Kidney capillary endothelial cell (primary cell): ENCODE measurements at places on chromosomes 2 and 18.

- DNase-seq = no peak
Observed at GRCh38 chr2:220579452-220579851, 952.0 kb downstream of the SLC4A3 start.

- DNase-seq = no peak
Observed at GRCh38 chr18:8752329-8752728, 47.0 kb downstream of the MTCL1 start.

- no peak for DNase-seq
Observed at GRCh38 chr2:113915082-113915819, 25.4 kb downstream of the ACTR3 start.

GRCh38 chr2:113888641-113889470 lies 1.0 kb upstream of the ACTR3 start:
- no peak for DNase-seq

DNA sequence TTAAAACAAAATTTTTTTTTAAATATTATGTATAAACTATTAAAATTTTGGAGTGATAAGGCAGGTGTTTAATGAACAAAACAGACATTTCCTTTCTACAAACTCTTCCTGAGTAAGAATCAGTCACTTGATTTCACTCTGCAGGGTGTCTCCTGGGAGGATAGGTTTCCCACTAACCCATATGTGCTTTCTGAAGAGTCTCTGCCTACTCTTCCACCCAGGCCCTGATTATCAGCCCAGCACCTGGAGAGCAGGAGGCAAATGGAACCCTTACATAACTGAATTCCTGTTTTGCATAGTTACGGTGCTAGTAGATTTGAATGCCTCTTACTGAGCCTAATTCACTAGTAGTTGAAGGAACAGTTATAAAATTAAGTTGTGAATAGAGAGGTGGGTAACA lies 1718.6 kb downstream of the SUCLG1 start:
- no peak for DNase-seq
